ENCODE measurements at places on chromosomes 11 and 22.

- H3K4me3 ChIP-seq: no peak overlapping the region
- no peak overlapping the region for H3K27ac ChIP-seq
- no peak for DNase-seq
Observed at GRCh38 chr11:95451261-95451660, 220.3 kb upstream of the SESN3 start.

DNA sequence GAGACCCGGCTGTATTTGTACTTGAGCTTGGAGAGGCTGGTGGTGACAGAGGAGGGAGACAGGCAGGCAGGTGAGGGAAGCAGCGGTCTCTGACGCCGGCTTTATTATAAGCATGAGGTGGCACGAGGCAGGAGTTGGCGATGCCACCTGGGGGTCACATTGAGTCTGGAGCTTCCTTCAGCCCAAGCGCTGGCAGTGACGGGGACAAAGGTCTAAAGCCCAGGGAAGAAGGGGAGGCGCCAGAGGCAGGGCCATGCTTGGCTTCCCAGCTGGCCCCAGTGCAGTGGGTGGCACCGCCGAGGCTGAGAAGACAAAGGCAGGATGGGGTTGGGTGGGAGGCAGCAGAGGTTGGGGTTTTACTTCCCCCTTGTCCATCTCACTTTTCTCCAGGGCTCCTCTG lies 4.5 kb downstream of the FXYD2 start:
- peaks cover 11% of the 10 kb centered on the region for H3K27me3 ChIP-seq
- no peaks in the 10 kb centered on the region for H3K36me3 ChIP-seq
- 0 out of 2 replicates have a peak, but pooled peaks cover 6% of the 10 kb centered on the region for H3K4me1 ChIP-seq

DNA sequence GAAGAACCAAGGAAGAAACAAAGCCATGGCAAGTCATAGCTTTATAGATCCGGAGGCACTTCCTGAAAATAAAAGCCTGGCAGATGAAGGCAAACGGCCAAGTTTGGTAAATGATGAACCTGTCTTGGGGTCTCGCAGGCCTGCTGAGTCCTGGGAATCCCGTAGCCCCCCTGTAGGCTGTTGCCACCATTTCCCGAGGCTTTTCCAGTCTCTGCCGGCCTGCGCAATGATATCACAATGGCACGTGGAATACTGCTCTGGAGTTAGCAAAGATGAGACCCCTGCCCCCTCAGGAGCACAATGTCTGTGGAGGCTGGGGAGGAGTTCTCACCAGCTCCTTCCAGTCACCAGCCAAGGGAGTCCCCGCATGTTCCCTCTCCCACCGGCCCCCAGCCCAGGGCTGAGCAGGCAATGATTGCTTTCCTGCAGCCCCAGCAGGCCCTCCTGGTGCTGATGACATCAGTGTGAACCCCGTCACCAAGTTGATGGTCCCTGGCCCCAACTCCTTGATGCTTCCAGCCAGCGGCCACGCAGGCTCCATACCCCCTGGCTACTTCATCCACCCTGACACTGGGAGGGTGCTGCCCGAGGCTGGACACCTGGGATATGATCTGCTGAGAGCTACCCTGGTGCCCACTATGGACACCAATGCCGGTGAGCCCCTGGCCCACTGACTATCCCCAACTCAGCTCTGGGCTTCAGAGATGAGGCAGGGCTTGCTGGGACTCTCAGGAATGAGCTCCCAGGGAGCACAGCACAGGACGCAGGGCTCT lies 55.9 kb downstream of the BTG4 start:
- DNase-seq: no peak
- H3K4me3 ChIP-seq: no peak overlapping the region
- no peaks in the 10 kb centered on the region for H3K4me1 ChIP-seq
- no peaks in the 10 kb centered on the region for H3K27me3 ChIP-seq

DNA sequence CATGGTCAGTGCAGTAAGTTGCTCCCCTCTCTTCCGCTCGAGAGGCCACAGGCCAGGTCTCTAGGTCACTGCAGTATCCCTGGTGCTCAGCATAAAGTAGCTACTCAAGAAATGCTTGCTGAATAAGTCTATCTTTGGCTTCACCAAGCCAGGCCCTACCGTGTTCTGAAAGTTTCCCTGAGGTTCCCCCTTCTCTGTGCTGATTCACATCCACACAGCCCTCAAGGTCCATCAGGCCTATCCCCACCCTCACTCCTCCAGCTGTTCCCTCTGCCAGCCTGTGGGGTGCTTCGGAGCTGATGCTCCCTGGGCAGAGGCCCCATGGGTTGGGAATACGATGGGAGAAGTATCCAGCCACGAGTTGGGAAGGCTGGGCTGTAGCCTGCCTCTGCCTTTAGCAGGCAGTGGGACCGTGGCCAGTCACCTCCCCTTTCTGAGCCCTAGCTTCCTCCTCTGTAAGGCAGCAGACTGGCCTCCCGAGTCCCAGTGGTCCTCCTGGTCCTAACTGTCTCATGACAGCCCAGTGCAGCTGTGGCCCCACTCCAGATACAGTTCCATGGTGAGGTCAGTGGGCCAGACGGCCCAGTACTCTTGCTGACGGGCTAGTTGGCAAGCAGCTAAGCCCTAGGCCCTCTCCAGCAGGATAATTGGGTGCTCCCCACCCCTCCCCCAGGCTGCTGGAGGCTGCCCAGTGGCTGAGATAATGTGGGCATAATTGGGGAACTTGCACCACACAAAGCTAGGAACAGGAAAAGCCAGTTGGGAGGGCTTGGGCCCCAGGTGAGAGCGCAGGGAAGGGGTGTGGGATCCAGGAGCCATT lies 48.2 kb downstream of the NECTIN1 start:
- peak; percentile 72 for DNase-seq
- peaks cover 14% of the 10 kb centered on the region for H3K36me3 ChIP-seq

DNA sequence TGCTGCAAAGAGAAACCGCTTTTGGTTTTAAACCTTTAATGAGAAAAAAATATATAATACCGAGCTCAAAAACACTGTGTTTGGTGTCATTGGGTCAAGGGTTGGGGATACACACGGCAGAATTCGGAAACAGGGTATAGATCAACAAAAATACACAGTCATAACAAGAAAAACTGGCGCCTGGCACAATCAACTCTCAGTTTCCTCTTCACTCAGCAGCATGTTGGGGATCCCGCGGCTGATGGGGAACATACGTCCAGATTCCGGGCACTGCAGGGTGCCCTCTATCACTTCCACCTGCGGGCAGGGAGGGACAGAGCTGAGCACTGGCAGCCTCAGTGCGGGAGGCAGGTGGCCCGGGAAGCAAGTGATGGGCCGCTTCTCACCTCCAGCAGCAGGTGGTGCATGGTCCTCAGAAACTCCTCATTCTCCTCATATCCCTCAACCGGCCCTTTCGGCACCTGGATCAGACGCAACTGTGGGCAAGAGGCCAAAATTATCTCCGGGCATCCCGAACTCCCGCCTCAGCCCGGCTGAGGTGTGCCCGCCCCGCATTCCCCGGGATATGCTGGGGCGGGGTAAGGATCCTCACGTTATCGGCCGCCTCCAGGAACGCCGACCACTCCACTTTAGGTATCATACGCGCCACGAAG lies 561 bp downstream of the TRMT112 start:
- H3K36me3 ChIP-seq: peaks cover 7% of the 10 kb centered on the region
- peak overlapping the region; percentile 87 for H3K27ac ChIP-seq
- DNase-seq: peak; percentile 78
- peaks cover 43% of the 10 kb centered on the region for H3K4me1 ChIP-seq
- H3K4me3 ChIP-seq: peak overlapping the region; percentile 69
- H3K27me3 ChIP-seq: no peaks in the 10 kb centered on the region

- no peaks in the 10 kb centered on the region for H3K36me3 ChIP-seq
- DNase-seq: no peak
- H3K4me3 ChIP-seq: no peak overlapping the region
- H3K4me1 ChIP-seq: no peaks in the 10 kb centered on the region
- H3K27me3 ChIP-seq: no peaks in the 10 kb centered on the region
- H3K27ac ChIP-seq: no peak overlapping the region
Observed at GRCh38 chr11:39678996-39679395, 1780.5 kb downstream of the LRRC4C start.

DNA sequence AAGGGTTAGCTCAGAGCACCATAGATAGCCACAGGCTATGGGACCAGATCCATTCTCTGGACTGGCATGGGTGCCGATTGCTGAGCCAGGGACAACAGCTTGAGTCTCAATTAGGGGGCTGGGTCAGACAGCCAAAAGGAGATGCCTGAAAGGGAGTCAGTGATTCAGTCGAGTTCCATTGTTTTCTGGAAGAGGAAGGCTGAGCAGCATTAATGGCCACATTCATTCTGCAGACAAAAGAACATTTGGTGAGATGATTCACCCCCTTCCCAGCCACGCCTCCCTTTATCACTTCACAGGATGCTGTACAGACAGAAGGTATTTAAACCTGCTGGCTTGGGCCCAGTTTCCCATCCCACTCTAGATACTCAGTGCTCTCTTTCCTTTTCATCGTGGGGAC lies 131.9 kb downstream of the ADAMTS15 start:
- no peak overlapping the region for H3K4me3 ChIP-seq

GRCh38 chr11:95229993-95230809 lies 801 bp downstream of the SESN3 start:
- no peaks in the 10 kb centered on the region for H3K4me1 ChIP-seq
- peak; percentile 1 for DNase-seq
- H3K27me3 ChIP-seq: peaks cover 26% of the 10 kb centered on the region
- H3K36me3 ChIP-seq: no peaks in the 10 kb centered on the region
- H3K4me3 ChIP-seq: peak overlapping the region; percentile 52

GRCh38 chr11:117830674-117831351 lies 6.3 kb upstream of the FXYD2 start:
- no peak overlapping the region for H3K27ac ChIP-seq
- peaks cover 23% of the 10 kb centered on the region for H3K4me1 ChIP-seq
- H3K27me3 ChIP-seq: peaks cover 13% of the 10 kb centered on the region
- no peak overlapping the region for H3K4me3 ChIP-seq

DNA sequence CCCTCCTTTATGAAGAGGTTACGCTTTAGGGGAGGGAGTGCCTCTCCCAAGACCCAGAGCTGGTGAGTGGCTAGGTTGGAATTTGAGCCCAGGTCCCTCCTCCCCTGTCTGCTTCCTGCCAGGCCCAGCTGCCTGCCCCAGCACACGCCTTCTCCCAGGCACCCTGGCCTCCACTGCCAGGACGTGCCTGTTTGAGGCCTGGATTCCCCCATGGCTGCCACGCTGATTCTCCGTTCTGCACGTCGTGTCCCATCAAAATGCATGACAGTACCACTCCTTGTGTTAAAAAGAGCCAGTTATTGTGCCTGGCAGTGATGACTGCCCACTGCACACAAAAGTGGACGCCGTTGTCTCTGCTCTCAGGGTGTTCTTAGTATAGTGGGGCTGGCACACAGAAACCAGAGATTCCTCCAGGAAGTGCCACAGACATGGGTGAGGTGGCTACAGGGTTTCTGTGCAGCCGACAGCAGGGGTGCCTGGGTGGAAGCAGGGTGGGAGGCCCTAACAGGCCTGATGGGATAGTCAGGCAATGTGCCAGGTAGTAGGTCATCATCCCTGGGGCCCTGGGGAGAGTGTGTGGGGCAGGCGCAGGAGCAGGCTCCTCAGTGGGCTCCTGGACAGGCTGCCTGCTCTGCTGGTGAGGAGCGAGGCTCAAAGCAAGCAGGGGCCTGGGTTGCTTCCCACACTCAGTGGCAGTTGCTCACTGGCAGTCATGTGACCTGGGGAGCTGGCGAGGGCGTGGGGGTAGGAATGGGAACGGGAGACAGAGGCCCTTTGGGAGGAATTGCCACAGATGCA lies 24.2 kb downstream of the MED15 start:
- H3K27ac ChIP-seq: peak overlapping the region; percentile 97
- no peaks in the 10 kb centered on the region for H3K27me3 ChIP-seq
- H3K4me1 ChIP-seq: peaks cover 55% of the 10 kb centered on the region
- peak overlapping the region; percentile 5 for H3K4me3 ChIP-seq

- H3K4me1 ChIP-seq: peaks cover 78% of the 10 kb centered on the region
- no peaks in the 10 kb centered on the region for H3K27me3 ChIP-seq
- peak; percentile 97 for DNase-seq
- peak overlapping the region; percentile 98 for H3K27ac ChIP-seq
- no peaks in the 10 kb centered on the region for H3K36me3 ChIP-seq
- H3K4me3 ChIP-seq: peak overlapping the region; percentile 40
Observed at GRCh38 chr11:9568854-9569587, 4.4 kb upstream of the WEE1 start.

DNA sequence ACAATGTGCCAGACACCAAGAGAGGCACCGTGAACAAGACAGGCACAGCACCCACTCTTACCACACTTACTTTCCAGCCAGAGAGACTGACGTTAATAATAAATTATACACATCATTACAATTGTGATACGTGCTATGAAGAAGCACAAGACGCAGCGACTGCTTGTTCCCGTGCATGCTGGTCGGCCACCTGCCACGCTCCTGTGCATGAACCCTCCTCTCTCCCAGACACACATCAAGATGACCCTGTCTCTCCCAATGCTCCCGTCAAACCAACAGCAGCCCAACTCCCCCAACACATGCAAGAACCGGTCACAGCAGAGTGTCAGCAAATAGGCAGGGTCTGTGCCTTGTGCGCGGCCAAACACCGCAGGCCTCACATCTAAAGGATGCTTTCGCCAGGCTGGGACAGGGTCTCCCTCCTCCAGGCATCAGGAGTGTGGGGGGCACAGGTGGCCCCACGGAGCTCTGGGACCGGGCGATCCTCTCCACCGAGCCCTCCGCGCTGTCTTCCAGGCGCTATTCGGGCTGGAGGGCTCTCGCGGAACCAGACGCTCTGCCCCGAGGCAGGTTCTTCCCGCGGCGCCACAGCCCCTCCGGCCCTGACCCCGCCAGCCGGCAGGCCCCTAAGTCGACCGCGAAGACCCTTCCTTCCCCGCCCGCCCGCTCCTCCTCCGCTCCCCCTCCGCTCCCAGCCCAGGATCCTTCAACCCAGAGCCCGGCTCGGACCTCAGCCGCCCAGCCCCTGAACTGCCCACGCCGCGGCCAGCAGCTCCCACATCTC lies 533 bp downstream of the SERGEF start:
- H3K27me3 ChIP-seq: no peaks in the 10 kb centered on the region
- H3K4me1 ChIP-seq: peaks cover 5% of the 10 kb centered on the region
- DNase-seq: peak; percentile 24
- H3K36me3 ChIP-seq: no peaks in the 10 kb centered on the region
- peak overlapping the region; percentile 69 for H3K4me3 ChIP-seq
